ENCODE measurements at places on chromosomes 12 and 14.

DNA sequence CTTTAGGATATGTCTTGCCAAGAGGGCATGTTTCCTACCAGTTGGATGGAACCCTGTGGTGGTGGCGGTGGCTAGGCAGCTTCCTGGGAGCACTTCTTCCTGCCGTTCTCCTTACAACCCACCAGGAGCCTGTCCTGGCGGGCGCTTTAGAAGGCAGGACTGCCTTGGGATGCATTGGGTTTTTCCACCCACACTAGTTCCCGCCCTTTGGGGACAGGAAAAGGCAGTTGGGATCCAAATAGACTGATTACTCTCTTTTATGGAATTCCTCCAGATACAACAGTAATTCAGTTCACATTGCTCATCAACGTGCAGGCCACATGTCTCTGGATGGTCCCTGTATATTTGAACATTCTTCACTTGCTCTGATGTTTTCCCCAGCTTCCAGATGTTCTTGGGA is 305.7 kb upstream of the SSTR1 start:
- DNase-seq: no peak

DNA sequence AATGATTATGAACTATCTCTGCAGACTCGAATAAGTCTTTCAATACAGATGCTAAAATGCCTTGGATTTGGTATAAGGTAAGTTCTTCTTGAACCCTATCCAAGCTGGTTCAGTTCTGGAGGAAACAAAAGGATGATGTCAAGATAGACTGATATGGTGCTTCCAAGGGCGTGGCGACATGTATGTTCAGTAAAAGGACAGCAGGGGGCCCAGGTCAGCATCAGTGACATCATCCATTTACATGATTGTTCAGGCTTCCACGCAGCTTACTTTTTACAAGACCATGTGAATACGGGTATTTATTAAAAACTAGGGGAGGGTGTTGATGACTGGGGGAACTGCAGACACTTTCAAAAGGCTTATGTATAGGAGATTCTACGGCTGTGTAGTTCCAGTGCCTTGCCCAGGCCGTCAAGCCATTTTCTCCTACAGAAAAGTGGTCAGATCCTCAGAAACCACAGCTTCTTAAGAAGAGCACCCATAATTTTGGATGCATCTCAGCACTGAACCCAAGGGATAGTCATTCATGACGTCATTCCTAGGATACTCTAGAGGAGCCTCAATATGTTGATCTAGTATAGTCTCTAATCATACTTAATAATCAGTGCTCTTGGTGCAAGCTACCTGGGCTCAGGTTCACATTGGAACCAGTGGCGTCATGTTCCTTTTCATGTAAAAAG is 527.7 kb downstream of the FUT8 start:
- no peak for DNase-seq

DNA sequence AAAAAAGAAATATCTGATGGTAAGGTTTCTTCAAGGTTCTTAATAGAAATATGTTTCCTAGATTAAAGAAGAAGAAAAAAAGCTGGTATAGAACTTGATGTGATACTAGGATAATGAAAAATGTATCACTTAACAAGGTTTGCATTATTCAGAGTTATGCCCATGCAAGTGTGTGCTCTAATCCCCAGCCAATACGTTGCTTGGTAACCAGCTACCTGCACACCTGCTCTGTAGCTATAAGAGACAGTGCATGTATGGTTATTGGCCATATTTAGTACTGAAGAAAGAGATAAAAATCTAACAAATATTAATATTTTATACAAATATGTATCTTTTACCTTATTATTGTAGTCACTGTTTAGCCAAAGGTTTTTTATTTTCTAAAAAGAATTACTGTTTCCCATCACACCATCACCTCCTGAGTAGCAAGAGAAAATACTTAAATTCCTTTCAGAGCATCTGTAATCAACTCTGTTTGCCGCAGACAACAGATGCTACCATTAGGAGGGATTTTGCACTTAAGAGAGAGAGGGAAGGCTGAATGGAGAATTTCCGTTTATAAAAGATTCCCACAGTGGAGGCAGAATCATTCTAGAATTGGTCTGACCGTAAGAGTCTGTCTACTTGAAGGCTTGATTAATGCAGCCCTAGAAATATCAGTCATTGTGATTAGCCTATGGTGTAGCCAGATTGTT is 115.6 kb downstream of the NEDD1 start:
- DNase-seq: no peak

DNA sequence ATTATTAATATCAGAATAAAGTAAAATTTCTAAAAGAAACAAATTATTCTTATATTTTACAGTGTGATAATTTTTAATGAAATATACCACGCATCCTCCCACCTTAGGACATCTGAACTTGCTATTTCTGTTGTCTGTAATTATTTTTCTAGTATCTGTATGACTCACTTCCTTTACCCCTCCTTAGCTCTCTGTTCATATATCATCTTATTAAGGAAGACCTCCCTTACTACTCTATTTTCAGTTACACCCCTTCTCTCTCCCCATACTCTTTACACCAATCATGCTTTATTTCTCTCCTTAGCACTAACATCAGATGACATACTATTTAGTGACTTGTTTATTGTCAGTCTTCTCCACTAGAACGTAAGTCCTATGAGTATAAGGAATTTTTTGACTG is 34.2 kb upstream of the C12orf50 start:
- DNase-seq: no peak

GRCh38 chr14:29636870-29637269 is 290.8 kb downstream of the PRKD1 start:
- no peak for DNase-seq

DNA sequence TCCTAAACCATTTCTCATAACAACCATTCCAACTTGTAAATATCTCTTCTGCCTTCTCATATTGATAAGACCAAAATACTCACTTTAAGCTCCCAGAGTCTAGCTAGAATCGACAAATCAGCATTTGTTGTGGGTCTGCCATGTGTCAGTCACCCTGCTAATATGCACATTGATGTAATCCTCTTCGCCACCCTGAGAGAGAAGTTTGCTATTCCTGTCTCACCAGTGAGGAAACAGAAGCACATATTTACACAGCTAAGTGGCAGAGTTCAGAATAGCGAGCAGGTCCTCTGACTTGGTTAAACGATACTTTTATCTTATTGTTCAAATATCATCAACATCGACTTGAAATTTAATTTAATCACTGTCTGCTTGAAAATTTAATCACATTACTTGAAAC is 142.1 kb downstream of the ANO4 start:
- DNase-seq: no peak

DNA sequence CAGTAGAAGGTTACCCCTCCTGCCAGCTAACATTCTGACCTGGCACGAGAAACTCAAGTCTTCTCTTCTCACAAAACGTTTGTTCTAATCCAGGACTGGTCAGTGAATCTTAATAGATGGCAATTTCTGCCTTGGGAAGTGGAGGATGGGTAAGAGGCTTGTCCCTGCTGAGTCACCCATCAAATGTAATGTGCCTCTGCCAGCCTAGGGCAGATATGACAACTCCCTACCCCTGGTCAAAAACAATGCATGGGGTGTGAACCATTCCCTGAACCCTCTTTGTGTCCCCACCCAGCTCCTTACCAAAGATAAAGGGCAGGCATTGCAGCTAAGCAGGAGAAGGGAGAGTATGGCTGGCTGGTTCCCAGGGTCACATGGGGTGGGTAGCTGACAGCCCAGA is 1052.9 kb downstream of the GALC start:
- no peak for DNase-seq

DNA sequence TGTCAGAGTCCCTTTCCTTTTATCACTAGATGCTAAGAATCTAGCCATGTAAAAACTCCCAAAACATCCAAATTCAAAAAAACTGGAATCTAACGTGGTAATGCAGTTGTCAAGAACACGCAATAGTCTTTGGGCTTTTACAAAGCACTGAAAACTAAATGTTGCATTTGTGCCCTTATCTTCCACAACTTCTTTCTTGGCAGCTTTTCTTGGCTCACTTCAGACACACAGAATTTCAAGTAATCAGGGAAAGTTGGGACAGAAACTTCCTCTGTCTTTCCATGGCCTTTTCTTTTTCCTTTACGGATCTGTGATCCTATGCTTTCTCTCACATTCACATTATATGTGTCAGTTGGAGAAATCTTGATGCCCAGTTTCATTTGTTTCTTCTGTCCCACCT is 136.0 kb downstream of the CRADD start:
- no peak for DNase-seq
